ENCODE measurements at places on chromosomes 11 and 22.

- H3K4me1 ChIP-seq: no peaks in the 10 kb centered on the region
- no peaks in the 10 kb centered on the region for H3K27me3 ChIP-seq
- peak overlapping the region; percentile 66 for H3K27ac ChIP-seq
Measured at GRCh38 chr11:109946322-109946846, 146.8 kb upstream of the ZC3H12C start.

DNA sequence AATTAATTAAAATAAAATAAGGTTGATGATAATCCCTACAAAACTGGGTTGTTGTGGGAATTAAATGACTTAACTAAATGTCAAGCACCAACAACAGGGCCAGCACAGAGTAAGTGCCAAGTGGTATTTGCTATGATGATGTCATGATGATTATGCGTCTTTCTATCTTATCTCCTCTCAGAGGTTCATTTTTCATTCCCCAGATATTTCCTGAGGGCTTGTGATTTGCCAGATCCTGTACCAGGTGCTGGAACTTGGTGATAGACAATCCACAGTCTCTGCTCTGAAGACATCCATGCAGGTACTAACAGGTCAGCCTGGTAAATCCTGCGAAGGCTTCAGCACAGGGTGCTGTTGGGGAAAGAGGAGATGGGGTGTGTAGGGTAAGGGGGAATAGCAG is 8.1 kb upstream of the MYH9 start:
- DNase-seq: no peak
- H3K27ac ChIP-seq: no peak overlapping the region
- H3K4me3 ChIP-seq: no peak overlapping the region
- H3K27me3 ChIP-seq: no peaks in the 10 kb centered on the region
- H3K4me1 ChIP-seq: no peaks in the 10 kb centered on the region

DNA sequence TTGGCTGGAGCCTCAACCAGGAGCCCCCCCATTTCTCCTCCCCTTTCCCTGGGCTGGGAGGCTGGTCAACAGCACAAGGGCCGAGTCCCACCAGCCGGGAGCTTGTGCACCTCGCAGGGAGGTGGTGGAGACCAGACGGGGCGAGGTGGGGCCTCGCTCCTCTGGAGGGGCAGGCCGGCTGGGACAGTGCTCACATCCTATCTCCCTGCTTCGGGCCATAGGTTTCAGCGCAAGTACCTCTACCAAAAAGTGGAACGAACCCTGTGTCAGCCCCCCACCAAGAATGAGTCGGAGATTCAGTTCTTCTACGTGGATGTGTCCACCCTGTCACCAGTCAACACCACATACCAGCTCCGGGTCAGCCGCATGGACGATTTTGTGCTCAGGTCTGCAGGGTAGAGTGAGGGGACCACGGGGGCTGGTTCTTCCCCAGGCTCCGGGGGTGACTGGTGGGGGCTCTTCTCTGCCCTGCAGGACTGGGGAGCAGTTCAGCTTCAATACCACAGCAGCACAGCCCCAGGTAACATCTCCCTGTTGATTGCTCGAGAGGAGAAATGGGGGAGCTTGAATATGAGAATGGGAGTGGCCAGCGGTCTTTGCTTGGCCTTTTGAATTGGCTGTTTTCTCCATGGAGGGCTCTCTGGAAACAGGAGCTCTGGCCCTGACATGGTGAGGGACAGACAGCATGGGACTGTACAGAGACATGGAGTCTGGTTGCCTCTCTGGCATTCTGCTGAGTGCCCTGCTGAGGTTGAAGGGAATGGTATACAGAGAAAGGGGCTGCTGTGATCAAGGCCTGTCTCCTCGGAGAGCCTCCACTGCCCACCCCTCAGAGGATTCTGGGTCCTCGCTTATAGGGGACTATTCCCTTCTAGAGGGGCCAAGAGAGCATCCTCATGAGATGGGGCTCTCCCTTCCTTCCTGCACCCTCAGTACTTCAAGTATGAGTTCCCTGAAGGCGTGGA is 3.3 kb downstream of the SIDT2 start:
- H3K4me1 ChIP-seq: peaks cover 33% of the 10 kb centered on the region
- no peak for DNase-seq
- H3K27me3 ChIP-seq: no peaks in the 10 kb centered on the region
- peaks cover 9% of the 10 kb centered on the region for H3K36me3 ChIP-seq

DNA sequence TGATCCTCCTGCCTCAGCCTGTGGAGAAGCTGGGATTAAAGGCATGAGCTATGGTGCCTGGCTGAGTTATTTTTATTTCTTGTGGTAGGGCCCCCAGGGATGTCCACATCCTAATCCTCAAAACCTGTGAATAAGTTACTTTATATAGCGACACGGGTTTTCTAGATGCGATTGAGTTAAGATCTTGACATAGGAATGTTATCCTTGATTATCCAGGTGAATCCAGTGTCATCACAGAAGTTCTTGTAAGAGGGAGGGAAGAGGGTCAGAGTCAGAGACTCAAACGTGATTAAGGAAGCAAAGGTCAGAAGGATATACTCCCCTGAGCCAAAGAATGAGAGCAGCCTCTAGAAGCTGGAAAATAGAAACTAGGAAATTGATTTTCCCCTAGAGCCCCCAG is 117.8 kb downstream of the INSC start:
- H3K36me3 ChIP-seq: peaks cover 20% of the 10 kb centered on the region
- no peaks in the 10 kb centered on the region for H3K27me3 ChIP-seq
- no peaks in the 10 kb centered on the region for H3K4me1 ChIP-seq
- no peak overlapping the region for H3K27ac ChIP-seq
- no peak overlapping the region for H3K4me3 ChIP-seq

- H3K4me1 ChIP-seq: no peaks in the 10 kb centered on the region
- no peak overlapping the region for H3K27ac ChIP-seq
- no peak overlapping the region for H3K4me3 ChIP-seq
- H3K27me3 ChIP-seq: no peaks in the 10 kb centered on the region
- DNase-seq: no peak
- peaks cover 7% of the 10 kb centered on the region for H3K36me3 ChIP-seq
Measured at GRCh38 chr11:121615501-121615900, 162.7 kb upstream of the SORL1-AS1 start.

DNA sequence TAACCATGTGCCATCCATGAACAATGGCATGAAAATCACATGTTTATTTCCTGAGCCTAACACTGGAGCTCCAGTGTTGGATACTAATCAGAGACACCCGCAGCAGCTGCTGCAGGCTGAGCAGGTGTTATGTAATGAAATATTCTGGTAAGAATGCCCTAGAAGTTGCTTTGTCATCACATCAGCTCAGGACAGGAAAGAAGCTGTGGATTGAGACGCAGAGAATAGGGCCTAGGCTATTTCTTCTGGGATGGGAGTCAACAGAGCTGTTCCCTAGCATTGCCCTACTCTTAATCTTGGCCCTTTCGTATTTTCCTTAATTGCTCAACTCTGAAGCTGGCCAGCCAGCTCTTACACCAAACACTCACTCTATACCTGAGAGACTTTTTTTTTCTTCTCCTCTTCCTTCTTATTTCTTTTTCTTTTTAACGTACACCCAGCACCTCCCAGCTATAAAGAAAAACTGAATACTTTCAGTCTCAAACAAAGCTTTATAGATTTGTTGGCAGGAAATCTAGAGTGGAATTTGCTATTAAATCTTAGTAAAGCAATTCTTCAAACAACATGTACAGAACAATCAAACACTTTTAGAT is 31.9 kb downstream of the RASSF10 start:
- no peaks in the 10 kb centered on the region for H3K36me3 ChIP-seq
- H3K4me3 ChIP-seq: no peak overlapping the region
- DNase-seq: no peak
- H3K27me3 ChIP-seq: no peaks in the 10 kb centered on the region
- no peak overlapping the region for H3K27ac ChIP-seq

GRCh38 chr11:114982141-114982540 is 303.8 kb downstream of the NXPE2 start:
- H3K27me3 ChIP-seq: no peaks in the 10 kb centered on the region
- no peaks in the 10 kb centered on the region for H3K4me1 ChIP-seq
- DNase-seq: no peak
- no peak overlapping the region for H3K27ac ChIP-seq

DNA sequence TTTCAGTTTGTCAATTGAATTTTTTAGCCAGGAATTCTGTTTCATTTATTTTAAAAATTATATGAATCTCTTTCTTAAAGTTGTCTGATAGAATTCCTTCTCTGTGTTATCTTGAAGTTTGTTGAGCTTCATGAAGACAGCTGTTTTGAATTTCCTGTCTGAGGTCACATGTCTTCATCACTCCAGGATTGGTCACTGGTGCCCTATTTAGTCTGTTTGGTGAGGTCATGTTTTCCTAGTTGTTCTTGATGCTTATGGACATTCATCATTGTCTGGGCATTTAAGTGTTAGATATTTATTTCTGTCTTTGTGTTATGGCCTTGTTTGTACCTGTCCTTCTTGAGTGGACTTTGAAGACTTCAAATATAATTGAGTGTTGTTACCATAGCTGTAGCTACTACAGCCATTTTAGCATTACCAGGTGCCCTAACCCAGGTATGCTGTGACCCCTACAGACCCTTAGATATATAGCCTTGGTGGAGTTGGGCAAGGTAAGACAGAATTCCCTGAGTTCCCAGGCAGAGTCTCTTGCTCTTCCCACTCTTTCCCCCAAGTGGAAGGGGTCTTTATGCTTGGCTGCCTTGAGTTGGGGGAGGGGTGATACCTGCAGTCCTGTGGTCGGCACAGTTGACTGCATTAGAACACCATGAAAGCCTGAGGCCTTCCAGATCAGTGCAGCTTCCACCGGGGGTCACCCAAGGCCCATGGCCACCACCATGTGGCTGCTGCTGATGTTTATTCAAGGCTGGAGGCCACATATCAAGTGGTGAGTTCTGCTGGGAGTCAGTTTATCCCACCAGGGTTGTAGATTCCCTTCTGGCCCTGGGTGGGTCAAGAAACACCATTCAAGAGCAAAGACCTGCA is 229.6 kb downstream of the DYNC2H1 start:
- no peak overlapping the region for H3K4me3 ChIP-seq
- no peaks in the 10 kb centered on the region for H3K36me3 ChIP-seq
- H3K27ac ChIP-seq: no peak overlapping the region
- no peak for DNase-seq
- H3K27me3 ChIP-seq: no peaks in the 10 kb centered on the region

DNA sequence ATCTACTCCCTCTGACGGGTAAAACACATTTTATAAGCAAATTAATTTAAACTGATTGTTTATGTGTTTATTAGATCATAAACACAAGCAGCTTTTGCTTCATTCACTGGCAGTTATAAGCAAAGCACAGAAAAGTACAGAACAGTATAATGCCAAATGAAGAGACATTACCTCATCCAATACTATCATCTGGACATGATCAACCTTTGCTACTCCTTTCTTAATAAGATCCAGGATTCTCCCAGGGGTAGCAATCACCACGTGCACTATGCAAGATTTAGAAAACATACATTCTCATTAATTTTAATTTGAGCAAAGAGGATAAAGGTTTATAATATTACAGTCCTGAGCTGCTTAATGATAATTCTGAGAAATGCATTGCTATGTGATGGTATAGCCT is 27.9 kb downstream of the DDX6 start:
- DNase-seq: no peak
- no peak overlapping the region for H3K4me3 ChIP-seq
- peaks cover 22% of the 10 kb centered on the region for H3K36me3 ChIP-seq
- peaks cover 10% of the 10 kb centered on the region for H3K4me1 ChIP-seq
- no peak overlapping the region for H3K27ac ChIP-seq

GRCh38 chr22:24950272-24950902 is 2.1 kb upstream of the KIAA1671 start:
- no peaks in the 10 kb centered on the region for H3K4me1 ChIP-seq
- H3K4me3 ChIP-seq: no peak overlapping the region
- H3K27ac ChIP-seq: no peak overlapping the region
- H3K36me3 ChIP-seq: no peaks in the 10 kb centered on the region
- no peak for DNase-seq

GRCh38 chr11:19672586-19673206 is 39.9 kb upstream of the NAV2 start:
- H3K27ac ChIP-seq: no peak overlapping the region
- H3K36me3 ChIP-seq: no peaks in the 10 kb centered on the region
- no peak overlapping the region for H3K4me3 ChIP-seq

- no peaks in the 10 kb centered on the region for H3K4me1 ChIP-seq
- no peak for DNase-seq
- H3K27me3 ChIP-seq: no peaks in the 10 kb centered on the region
Measured at GRCh38 chr11:57506522-57506921, 9.0 kb downstream of the SLC43A1 start.

- no peak overlapping the region for H3K27ac ChIP-seq
- no peaks in the 10 kb centered on the region for H3K36me3 ChIP-seq
- no peaks in the 10 kb centered on the region for H3K27me3 ChIP-seq
- no peak overlapping the region for H3K4me3 ChIP-seq
- no peaks in the 10 kb centered on the region for H3K4me1 ChIP-seq
- no peak for DNase-seq
Measured at GRCh38 chr22:49063545-49063890, 764.2 kb downstream of the BRD1 start.

- H3K36me3 ChIP-seq: no peaks in the 10 kb centered on the region
- H3K27me3 ChIP-seq: no peaks in the 10 kb centered on the region
- H3K4me3 ChIP-seq: no peak overlapping the region
- H3K27ac ChIP-seq: no peak overlapping the region
Measured at GRCh38 chr11:112778091-112778876, 182.9 kb upstream of the NCAM1 start.

GRCh38 chr22:42236268-42236667 is 34.2 kb downstream of the TCF20 start:
- H3K4me1 ChIP-seq: no peaks in the 10 kb centered on the region
- no peak overlapping the region for H3K4me3 ChIP-seq
- DNase-seq: no peak
- H3K36me3 ChIP-seq: no peaks in the 10 kb centered on the region
- no peaks in the 10 kb centered on the region for H3K27me3 ChIP-seq

DNA sequence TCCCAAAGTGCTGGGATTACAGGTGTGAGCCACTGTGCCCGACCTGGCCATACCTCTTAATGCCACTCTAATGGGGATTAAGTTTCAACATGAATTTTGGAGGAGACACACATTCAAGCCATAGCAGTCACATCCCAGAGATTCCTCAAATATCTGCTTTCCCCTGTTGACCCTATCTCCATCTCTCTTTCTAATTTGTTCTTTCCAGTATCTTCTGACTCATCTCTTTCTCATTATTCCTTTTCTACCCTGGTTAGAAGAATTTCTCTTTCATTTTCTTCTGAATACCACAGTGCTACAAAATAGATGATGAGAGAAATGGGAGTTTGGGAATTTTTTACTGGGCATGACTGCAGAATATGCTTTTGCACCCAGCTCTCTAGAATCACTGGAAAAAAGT is 5.1 kb downstream of the OR10V1 start:
- H3K4me3 ChIP-seq: no peak overlapping the region
- H3K27me3 ChIP-seq: no peaks in the 10 kb centered on the region
- no peak overlapping the region for H3K27ac ChIP-seq
- no peak for DNase-seq
- no peaks in the 10 kb centered on the region for H3K4me1 ChIP-seq

GRCh38 chr22:27240298-27241075 is 561.1 kb downstream of the MN1 start:
- H3K4me1 ChIP-seq: peaks cover 11% of the 10 kb centered on the region
- no peaks in the 10 kb centered on the region for H3K27me3 ChIP-seq
- no peak overlapping the region for H3K27ac ChIP-seq
- H3K4me3 ChIP-seq: no peak overlapping the region

DNA sequence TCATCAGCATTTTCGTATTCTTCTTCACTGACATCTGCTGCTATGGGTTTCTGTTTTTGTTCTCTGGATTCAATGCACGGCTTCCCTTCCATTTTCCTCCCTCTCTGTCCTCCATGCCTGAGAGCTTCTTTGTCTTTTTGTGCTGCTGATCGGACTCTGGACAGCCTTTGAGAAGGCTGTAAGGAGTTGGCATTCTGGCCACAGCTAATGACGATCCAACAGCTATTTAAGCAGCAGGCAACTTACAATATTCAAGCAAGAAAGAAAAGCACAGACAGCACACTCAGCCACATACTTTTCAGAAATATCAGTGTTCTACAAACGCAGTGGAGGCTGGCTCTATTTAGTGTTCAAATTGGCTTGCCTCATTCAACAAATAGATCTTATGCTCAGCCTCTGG is 60.9 kb upstream of the ZC3H12C start:
- H3K27me3 ChIP-seq: no peaks in the 10 kb centered on the region
- no peak overlapping the region for H3K4me3 ChIP-seq
- H3K36me3 ChIP-seq: no peaks in the 10 kb centered on the region
- DNase-seq: no peak
- H3K4me1 ChIP-seq: peaks cover 22% of the 10 kb centered on the region

Measured in tibial nerve (tissue), 4 donors.